ENCODE measurements at places on chromosomes 4 and X.
A peak's percentile ranks its signal among the peaks of the same experiment; 100 is the strongest.

DNA sequence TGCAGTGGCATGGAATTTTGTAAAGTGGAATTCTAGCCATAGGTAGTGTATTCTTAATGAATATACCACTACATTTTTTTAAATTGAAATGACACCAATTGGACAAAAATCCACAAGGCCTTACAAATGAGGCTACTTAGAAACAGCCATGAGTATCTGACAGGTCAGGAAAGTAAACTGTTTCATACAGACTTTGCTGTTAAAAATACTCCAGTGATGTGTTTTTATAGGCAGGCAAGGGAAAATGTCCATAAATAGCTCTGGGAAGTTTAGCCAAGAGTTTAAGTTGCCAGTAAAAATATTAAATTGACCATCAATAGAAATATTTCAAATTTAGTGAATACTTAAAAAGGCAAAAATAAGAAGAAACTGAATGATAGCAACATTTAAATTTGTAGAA, 41.8 kb upstream of the PDLIM5 start:
- no peak for DNase-seq

- no peak for DNase-seq
Measured at GRCh38 chr4:156280686-156281085, 327.0 kb upstream of the CTSO start.

- peak; percentile 71 for DNase-seq
Measured at GRCh38 chr4:25098964-25099891, 61.0 kb downstream of the SEPSECS start.

DNA sequence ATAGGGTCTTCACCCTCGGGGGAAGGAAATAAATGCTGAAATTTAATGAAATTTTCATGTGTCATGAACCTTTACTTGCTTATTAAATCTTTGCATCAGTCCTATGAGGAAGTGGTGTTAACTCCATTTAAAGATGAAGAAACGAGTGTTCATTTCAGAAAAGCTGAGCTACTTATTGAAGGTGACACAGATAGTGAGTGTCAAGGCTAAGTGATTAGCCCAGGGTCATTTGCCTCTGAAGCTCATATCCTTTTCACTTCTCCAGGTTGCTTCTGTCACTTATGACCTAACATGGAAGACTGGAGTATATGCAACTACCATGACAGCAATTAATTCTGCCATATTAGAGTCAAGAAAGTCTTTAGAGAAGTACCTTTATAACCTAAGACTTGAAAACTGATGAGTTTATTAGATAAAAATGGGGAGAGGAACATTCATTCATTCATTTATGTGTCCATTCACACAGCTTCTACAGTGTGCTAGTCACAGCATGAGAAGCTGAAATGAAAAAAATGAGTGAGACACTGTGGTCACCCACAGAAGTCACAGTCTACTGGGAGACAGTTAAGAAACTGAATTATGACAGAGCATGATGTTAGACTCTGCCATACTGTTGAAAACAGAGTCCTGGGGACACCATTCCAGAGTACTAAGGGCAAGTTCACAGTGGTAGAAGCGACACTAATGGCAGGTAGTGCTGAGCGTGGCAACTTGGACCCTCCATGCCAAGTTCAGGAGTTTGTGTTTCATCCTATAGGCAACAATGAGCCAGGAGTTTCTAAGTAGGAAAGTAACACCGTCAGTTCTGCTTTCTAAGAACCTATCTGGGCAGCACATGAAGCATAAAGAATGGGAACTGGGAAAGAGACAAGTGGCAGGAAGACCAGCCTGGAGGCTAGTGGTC, 21.3 kb downstream of the ALPK1 start:
- DNase-seq = no peak

DNA sequence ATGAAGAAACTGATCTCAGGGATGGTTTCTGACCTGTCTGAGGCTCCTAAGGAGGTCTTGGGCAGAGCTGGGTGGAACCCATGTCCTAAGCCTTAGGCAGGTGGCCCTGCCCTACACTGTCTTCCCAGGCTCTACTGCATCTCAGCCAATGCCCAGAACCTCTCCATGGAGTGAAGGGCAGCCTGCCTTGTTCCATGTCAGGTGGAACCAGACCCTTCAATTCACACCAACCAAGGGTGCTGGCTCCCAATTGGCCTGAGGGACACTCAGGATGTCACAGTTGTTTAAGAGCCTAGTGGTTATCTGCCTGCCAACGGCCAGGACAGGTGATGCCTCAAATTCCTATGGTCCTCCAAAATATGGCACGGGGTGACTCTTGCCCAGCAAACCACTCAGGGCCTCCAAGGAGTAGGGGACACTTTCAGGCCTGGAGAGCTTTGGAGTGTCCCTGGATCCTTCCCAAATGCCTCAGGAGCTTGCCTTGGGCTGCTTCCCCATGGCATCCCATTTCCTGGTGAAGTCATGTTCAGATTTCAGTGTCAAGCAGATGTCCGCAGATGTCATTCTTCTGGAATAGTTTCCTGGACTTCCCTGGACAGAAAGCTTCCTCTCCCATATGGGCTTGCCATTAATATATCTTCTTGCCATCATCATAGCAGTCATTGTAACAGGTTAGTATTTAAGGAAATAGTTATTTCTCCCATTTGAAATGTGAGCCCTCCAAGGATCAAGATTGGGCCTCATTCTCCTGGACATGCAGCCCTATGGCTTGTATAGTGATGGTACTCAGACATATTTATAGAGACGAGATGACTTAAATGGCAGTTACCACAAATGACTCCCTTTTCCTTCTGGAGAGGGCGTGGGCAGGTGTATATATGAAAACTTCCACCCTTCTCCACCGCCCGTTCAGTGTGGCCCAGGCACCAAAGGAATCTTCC, 67.1 kb downstream of the MED28 start:
- no peak for DNase-seq

DNA sequence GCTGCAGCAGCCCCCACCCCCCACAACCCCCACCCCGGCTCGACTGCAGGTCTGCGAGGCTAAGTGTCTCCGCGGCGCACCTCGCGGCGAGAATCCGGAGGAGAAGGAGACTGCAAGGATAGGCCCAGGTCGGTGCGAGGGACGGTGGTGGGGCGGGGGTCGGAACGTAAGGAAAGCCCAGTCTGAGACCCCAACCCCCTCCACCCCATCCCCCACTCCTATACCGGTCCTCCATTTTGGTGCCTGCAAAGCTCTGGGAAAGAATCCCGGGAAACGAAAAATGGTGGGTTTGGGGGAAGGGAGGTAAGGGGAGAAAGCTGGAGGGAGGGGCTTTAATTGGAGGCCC, 614 bp downstream of the BEX3 start:
- DNase-seq = no peak

DNA sequence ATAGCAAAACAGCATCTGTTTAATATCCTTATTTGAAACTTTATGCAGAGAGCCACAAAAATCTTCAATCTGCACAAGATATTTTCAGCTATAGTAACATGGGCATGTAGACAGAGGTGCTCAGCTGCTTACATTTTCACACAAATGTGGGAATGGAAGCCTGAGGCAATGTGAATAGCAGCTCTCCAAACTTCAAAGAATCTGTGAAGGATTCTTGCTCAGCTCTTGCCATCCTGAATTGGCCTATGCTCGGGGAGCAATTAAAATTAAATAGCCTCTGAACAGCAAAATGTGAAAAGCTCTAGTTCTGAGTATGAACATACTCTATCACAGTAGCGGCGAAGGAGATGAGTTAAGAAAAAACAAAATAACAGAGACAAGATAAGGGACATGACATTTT, 1523.8 kb downstream of the PCDH7 start:
- DNase-seq = no peak

GRCh38 chr4:41692717-41693345, 55.7 kb downstream of the PHOX2B start:
- peak; percentile 57 for DNase-seq

GRCh38 chrX:114065577-114066223, 518.2 kb upstream of the HTR2C start:
- no peak for DNase-seq

DNA sequence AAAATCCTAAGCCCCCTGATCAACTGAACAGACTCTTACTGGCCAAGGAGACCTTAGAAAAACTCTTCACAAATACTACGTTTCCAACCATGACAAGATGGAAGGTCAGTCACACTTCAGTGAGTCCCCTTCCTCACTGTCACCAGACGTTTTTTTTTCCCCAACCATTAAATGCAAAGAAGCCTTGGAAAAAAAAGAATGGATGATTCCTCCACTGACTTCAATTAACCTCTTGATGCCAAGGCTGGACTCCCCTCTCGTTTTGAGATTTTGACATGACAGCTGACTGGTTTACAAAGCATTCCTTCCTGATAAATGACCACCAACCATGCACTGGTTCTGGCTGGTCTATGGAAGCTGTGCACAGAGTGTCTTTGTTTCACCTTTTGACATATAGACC, 73.2 kb downstream of the SLC34A2 start:
- DNase-seq = no peak

GRCh38 chr4:84151574-84151973, 347.5 kb downstream of the NKX6-1 start:
- no peak for DNase-seq

DNA sequence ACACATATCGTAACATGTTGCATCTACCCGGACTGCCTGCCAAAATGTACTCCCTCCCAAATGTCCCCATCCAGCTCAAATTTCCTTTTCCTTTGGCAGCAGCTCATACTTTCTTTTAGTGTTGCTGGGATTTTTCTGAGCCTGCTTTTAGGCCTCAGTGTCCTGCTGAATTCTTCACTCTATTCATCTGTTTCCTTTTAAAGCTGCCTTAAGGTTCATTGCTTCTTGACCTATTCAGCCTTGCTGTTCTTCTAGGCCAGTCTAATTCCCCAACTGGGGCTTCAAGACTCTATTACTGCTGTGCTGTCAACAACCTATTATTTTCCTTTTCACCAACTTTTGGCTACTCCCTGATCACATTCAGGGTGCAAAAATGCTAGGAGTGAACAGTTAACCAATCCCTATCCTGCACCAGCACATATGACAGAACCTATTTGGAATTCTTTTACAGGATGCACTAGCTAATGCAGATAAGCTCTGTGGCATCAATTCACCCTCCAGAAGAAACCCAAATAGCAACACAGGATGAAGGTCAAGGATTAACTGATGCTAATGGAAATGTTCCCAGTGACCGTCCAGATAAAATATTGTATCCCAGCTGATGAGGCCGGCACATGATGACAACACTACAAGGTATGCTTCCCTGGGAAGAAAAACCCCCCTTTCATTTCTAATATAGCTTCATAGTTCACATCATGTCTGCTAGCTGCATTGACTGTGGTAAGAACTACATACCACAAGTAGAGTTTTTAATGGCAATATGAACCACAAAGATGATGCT, 114.7 kb upstream of the TTC29 start:
- DNase-seq = no peak

DNA sequence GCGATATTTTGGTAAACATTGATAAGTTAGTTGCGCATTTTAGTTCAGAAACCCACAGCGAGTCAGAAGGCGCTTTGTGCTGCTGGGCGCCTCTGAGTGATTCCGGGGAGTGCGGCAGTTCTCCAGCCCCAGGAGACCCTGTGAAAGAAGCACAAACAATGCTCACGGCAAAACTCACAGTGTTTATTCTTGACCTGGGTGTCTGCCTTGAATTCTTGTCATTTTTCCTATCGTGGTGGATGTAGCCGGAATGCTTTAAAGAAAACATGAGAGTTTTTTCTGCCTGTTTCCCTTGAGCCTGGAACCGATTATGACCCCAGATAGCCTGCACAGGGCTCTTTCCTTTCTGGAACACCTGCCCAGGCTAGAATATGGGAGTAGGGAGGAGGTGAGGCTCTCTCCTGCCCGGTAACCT, 6.7 kb downstream of the TBL1X start:
- DNase-seq = no peak

DNA sequence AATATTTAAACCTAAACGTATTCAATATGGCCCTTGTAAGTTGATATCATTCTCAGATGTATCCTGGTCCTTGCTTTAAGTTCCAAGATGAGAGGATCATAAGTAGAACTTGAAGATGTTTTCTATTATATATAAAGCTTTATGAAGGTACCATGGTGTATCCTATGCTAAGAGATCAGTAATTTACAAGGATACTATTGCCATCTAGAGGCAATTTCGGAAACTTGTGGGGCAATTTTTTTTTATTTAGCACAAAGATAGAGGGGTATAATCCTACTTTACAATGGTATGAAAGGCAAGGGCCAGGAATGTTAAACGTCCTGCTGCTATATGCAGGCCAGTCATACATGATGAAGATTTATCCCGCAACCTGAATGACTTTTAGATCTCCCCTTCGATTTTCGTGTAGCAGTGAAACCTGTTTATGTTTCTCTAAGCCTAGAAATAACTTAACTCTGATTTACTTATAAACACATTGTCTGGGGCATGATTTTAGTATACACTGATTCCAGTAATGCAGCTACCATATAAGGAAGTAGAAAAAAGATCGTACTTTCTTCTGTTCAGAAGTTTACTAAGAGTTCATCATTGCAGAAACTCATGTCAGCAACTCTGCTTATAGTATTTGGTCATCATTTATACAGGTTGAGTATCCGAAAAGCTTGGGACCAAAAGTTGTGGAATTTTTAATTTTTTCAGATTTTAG, 2.6 kb downstream of the SLC25A31 start:
- no peak for DNase-seq

- DNase-seq = no peak
Measured at GRCh38 chr4:107740381-107740780, 20.3 kb upstream of the PAPSS1 start.

- no peak for DNase-seq
Measured at GRCh38 chr4:141783770-141784169, 147.4 kb downstream of the IL15 start.

- no peak for DNase-seq
Measured at GRCh38 chrX:4708970-4709760, 995.7 kb upstream of the PRKX start.

- DNase-seq = no peak
Measured at GRCh38 chr4:121717680-121718237, 21.0 kb upstream of the ANXA5 start.

GRCh38 chr4:55876387-55876786, 22.9 kb downstream of the EXOC1 start:
- no peak for DNase-seq

GRCh38 chrX:53383376-53384076, 38.9 kb downstream of the SMC1A start:
- no peak for DNase-seq

DNA sequence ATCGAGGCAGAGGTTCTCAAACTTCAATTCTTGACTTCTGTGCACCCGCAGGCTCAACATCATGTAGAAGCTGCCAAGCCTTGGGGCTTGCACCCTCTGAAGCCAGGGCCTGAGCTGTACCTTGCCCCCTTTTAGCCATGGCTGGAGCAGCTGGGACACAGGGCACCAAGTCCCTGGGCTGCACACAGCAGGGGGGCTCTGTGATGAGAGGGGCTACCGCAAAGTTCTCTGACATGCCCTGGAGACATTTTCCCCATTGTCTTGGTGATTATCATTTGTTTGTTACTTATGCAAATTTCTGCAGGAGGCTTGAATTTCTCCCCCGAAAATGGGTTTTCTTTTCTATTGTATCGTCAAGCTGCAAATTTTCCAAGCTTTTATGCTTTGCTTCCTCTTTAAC, 4.9 kb upstream of the MAGEB17 start:
- no peak for DNase-seq

Data from Daoy (cell line).